ENCODE measurements at places on chromosomes 6 and 20.

- no peak for DNase-seq
These were observed 35.8 kb downstream of the PDSS2 start for GRCh38 chr6:107423474-107423990.

GRCh38 chr6:24882835-24883555 lies 52.8 kb downstream of the RIPOR2 start:
- no peak for DNase-seq

DNA sequence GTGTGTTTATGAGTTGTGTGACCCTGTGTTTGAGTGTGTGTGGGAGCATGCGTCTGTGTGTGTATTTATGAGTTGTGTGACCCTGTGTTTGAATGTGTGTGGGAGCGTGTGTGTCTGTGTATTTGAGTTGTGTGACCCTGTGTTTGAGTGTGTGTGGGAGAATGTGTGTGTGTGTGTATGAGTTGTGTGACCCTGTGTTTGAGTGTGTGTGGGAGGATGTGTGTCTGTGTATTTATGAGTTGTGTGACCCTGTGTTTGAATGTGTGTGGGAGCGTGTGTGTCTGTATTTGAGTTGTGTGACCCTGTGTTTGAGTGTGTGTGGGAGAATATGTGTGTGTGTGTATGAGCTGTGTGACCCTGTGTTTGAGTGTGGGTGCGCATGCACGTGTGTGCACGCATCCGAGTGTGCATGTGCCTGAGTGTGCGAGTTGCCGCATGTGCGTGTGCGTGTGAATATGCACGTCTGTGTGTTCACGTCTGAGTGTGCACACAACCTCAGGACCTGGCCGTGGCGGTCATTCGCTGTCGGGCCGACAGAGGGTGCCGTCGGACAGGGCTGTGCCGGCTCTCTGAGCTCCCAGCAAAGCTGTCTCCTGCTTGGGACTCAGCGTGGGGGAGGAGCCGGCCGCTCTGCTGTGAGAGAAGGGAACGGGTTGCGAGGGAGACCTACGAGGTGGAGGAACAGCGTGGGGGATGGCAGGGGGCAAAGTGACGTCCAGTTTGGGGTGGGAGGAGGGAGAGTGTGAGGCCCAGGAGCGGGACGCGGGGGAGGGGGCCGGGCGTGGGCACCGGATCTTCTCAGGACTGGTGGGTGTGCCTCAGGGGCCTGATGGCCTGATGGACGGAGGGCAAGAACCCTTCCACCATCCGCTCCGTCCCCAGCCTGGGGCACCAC lies 19.7 kb downstream of the SLC17A9 start:
- peak; percentile 94 for DNase-seq

GRCh38 chr6:14824060-14824459 lies 421.8 kb upstream of the JARID2 start:
- DNase-seq: no peak

- no peak for DNase-seq
These were observed 170.8 kb downstream of the CDH4 start for GRCh38 chr20:61422636-61423425.
